Posterior vena cava (tissue), 2 donors: ENCODE measurements at places on chromosomes 6 and 20. TPM values are rescaled to one million over a fixed set of nuclear protein-coding genes. Genes with fewer than 3 reads are reported as not detected.

GRCh38 chr6:1131285-1132079 lies 180.4 kb upstream of the FOXQ1 start:
- DNase-seq = no peak

DNA sequence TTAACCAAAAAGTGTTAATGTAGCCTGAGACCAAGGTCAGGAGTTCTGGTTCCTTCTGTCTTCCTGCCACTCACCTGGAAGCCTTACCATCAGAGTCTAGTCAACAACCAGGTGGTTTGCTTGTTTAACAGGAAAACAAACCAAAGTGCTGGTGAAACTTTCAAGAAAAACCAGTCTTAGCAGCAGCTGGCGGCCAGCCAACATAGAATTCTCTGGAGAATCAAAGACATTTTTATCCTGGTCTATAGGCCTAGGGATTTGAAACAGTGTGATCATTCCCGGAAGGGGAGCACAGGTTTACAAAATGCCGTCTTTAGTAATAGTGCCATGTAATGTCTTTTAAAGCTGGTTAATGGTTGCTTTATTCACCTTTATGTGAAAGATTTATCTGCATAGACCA lies 146.6 kb upstream of the AKIRIN2 start:
- DNase-seq = no peak

GRCh38 chr20:56820984-56821383 lies 191.9 kb downstream of the TFAP2C start:
- DNase-seq = peak; percentile 54

GRCh38 chr6:26501482-26501986 lies 1.4 kb downstream of the BTN1A1 start:
- peak; percentile 83 for DNase-seq

DNA sequence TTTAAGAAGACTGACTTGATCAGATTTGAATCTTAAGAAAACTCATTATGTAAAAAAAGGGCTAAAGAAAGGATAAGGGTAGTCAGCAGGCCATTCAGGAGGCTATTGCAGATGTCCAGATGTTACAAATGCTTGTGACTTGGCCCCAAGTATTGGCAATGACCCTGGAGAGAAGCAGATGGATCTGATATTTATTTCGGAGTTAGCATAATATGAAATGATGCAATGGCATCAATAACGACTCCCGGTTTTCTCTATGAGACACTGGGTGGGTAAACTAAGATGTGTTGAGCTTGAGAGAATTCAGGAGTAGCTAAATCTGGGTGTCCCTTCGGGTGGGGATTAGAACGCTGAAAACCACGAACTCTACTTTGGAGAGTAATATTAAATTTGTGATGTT lies 149.7 kb downstream of the LAMA2 start:
- DNase-seq = no peak

GRCh38 chr6:42624601-42625000 lies 60.8 kb downstream of the UBR2 start:
- DNase-seq = no peak

GRCh38 chr6:152404936-152405595 lies 232.1 kb downstream of the SYNE1 start:
- DNase-seq = no peak

GRCh38 chr6:137921823-137922222 lies 54.8 kb downstream of the TNFAIP3 start:
- no peak for DNase-seq

- no peak for DNase-seq
These were observed at the start of gene EFCAB8 for GRCh38 chr20:32858701-32859372. TSS of gene EFCAB8 (plus strand) at chr20:32858923. CDS start at chr20:32863793, 4,870 bp downstream.

The CLVS2 gene
- not detected for total RNA-seq

- no peak for DNase-seq
These were observed 48.1 kb downstream of the SLC22A3 start for GRCh38 chr6:160396292-160396691.

DNA sequence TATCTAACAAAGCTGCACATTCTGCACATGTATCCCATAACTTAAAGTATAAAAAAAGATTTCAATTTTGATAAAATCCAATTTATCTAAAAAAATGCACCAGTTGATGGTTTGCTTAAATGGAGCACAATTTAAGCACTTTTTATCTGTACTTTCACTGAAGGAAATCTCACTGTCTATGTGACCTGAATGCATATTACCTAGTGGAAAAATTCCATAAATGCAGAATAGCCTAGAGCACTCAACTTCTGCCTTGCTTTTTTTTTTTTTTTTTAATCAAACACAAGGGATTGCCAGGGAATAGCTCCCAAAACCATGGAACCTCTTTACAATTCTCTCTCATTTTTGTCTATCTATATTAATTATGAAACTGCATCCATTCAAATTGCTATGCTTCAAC lies 80.4 kb downstream of the RFPL4B start:
- no peak for DNase-seq

The FERMT1 gene
- total RNA-seq = not detected

The KCNG1 gene
- not detected for total RNA-seq

- DNase-seq = no peak
These were observed 90.0 kb upstream of the INSM1 start for GRCh38 chr20:20277894-20278335.

DNA sequence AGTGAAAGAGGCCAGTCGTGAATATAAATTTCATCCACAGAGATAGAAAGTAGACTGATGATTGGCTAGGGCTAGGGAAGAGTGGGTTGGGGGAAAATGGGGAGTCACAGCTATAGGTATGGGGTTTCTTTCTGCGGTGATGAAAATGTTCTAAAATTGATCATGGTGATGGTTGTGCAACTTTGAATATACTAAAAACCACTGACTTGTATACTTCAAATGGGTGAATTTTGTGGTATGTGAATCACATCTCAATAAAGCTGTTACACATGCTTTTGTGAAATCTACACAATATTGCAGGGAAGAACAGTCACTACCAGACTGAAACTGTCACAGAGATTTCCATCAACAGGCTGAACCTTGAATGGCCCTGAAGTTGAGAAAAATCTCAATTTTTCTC lies 61.5 kb downstream of the LYRM4 start:
- DNase-seq = no peak

DNA sequence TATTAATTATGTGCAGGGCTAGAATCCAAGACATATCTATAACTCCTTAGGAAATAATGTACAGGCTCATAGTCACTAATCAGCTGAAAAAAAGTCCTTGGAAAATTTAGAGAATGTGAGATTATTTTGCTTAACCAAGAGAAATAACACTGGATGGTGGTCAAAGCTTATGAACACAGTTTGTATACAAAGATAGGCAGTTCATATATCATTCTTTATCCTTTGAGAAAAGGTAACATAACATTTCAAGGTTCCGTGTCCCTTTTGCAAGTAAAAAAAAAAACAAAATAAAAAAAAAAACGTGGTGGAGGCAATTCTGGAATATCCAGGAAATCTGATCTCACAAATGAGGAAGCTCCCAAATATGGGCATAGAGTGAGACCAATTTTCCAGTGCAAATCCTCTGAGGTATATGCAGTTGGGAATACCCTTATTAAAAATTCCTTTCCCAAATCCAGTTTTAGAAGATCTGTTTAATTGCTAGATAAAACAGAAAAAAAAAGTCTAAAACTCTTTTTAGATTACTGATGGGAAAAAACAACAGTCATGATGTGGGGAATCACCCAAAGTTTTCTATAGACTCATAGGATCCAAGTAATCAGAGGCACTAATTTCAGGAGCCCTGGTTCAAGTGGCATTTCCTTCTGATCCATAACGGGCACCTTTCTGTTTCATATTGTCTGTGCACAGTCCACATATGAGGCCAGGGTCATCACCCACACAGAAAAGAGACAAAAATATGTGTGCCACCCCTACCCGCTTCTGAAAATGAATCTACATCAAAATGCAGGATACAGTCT lies 17.7 kb upstream of the TNFAIP3 start:
- DNase-seq = no peak

- DNase-seq = no peak
These were observed 38.9 kb downstream of the BMP5 start for GRCh38 chr6:55836481-55836880.

DNA sequence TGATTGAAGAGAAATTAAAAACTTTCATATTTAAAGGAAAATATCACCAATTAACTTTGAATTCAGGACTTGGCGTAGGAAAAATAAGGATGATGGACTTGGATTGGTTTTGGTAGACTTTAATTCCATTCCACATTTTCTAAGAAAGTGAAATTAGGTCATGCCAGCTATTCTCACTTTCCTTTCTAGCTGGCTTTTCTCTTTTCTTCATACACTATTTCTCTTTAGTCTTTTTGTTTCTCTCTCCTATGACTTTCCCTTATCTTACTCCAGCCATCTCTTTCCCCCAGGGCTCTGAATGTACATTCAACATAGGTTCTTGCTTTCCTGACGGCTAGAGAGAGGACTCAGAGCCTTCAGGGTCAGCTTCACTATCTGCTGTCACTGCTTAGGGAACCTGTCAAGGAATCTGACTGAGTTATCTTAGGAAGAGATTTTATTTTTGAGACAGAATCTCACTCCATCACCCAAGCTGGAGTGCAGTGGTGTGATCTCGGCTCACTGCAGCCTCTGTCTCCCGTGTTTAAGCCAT lies 61.4 kb upstream of the MCM9 start:
- DNase-seq = no peak

The FKBP5 gene
- total RNA-seq = 83.1 TPM

GRCh38 chr6:149150801-149151398 lies 166.6 kb upstream of the TAB2 start:
- DNase-seq = no peak

DNA sequence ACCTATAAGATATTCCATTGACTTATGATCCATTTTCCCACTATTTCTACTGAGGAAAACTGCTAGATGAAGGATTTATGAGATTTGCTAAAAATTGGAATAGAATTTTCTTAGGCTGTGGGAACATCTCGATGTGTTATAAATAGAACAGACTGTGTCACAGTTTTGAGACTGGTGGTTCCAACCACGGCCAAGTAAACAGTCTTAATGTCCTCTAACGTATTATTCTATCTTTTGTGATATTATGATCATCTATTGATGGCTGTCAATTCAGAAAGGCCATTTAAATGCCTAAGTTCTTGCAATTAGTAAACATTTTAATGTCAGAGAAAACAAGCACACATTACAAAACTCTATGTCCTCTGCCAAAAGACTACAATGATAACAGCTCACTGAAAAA lies 71.5 kb upstream of the PLN start:
- DNase-seq = no peak

DNA sequence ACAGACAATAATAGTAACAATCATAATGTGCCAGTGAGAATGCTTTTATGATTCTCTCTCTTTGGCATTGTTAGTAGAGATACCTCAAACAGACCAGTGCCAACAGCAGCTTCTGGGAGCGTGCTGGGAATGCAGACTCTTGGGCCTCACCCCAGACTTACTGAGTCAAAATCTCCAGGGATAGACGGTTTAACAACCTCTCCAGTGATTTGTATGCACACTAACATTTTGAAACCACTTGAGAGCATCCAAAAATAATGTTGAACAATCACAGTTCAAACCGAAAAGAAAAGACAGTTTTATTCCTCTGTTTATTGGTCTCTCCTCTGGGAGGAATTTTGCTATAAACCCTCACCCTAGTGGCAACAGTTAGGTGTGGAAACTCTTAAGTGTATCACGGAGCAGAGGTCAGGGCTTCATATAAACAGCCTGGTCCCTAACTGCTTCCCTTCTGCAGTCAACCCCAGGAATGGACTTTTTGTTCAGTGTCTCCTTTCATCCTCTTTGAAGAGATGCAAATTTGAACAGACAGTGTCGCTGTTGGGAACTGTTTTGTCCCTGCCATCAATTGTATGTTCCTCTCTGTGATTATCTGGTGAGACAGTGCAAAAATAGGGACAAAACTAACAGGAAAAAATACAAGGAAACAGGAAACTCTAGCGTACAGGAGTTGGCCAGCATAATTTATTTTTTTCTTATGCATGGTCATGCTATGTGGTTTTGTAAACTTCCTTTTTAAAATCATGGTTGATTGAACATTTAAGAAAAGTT lies 162.4 kb upstream of the BTBD3 start:
- DNase-seq = no peak

The KCNK16 gene
- not detected for total RNA-seq
